ENCODE measurements at places on chromosomes 13 and 19. TPM values are rescaled to one million over a fixed set of nuclear protein-coding genes. Genes with fewer than 3 reads are reported as not detected.

Gene FFAR3
- total RNA-seq = not detected

- H3K4me1 ChIP-seq = peaks cover 15% of the 10 kb centered on the region
- no peak for DNase-seq
- no peak overlapping the region for H3K4me3 ChIP-seq
- no peaks in the 10 kb centered on the region for H3K27me3 ChIP-seq
- no peak overlapping the region for H3K27ac ChIP-seq
These were observed 7.1 kb upstream of the DOCK9 start for GRCh38 chr13:98984983-98985382.

GRCh38 chr13:26053418-26053980 lies 1.7 kb upstream of the SHISA2 start:
- H3K27me3 ChIP-seq = peaks cover 27% of the 10 kb centered on the region
- H3K4me1 ChIP-seq = peaks cover 29% of the 10 kb centered on the region
- no peak overlapping the region for H3K4me3 ChIP-seq
- H3K27ac ChIP-seq = no peak overlapping the region

Gene NUP62
- 57.7 TPM for total RNA-seq

GRCh38 chr13:43300865-43301264 lies 277.5 kb downstream of the DNAJC15 start:
- no peak for DNase-seq
- peaks cover 3% of the 10 kb centered on the region for H3K27me3 ChIP-seq
- no peak overlapping the region for H3K27ac ChIP-seq
- no peaks in the 10 kb centered on the region for H3K36me3 ChIP-seq

GRCh38 chr13:53683146-53683545 lies 654.5 kb downstream of the OLFM4 start:
- H3K27ac ChIP-seq = no peak overlapping the region
- no peak for DNase-seq
- H3K4me3 ChIP-seq = no peak overlapping the region
- H3K4me1 ChIP-seq = no peaks in the 10 kb centered on the region
- no peaks in the 10 kb centered on the region for H3K27me3 ChIP-seq
- H3K36me3 ChIP-seq = no peaks in the 10 kb centered on the region
